ENCODE measurements at places on chromosomes 2 and 18. TPM values are rescaled to one million over a fixed set of nuclear protein-coding genes. Genes with fewer than 3 reads are reported as not detected.

DNA sequence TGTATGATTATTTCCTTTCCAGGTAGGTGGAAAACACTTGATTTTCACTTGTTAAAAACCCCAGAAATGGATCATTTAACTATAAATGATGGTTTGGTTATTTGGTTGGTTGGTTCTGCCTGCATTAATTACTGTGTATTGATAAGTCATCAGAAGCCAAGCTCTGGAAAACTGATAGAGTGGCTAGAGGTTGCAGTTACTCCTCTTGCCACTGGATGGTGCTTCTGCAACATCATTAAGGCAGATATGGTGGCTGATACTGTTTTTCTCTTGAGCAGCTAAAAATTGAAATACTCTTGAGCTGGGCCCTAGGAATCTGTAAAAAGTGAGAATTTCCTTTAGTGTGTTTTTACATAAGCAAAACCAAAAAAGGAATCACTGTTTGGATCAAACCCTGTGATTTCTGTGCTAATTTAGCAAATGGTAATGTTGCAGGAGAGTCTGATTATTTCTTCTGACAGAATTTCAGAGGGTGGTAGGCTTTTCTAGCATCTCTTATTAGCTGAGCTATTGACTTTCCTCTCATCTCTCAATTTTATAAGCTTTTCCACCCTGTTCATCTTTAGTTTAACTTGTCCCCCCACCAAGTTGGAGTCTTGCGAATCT lies 54.3 kb downstream of the RAB10 start:
- no peaks in the 10 kb centered on the region for H3K36me3 ChIP-seq
- H3K27ac ChIP-seq: no peak overlapping the region
- no peaks in the 10 kb centered on the region for H3K27me3 ChIP-seq
- H3K4me1 ChIP-seq: peaks cover 6% of the 10 kb centered on the region

DNA sequence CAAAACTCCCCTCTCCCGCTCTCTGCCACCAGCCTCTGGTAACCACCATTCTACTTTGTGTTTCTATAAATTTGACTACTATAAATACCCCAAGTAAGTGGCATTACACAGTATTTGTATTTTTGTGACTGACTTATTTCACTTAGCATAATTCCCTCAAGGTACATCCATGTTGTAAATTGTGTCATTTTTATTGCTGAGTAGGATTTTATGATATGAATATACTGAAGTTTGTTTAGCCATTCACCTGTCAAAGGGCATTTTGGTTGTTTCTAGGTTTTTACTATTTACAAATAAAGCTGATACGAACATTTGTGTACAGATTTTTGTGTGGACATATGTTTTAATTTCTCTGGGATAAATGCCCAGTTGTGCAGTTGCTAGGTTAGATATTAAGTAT lies 174.0 kb upstream of the MMADHC start:
- H3K27me3 ChIP-seq: no peaks in the 10 kb centered on the region
- H3K4me1 ChIP-seq: peaks cover 3% of the 10 kb centered on the region
- no peaks in the 10 kb centered on the region for H3K36me3 ChIP-seq
- no peak overlapping the region for H3K4me3 ChIP-seq
- H3K27ac ChIP-seq: no peak overlapping the region
- DNase-seq: no peak

GRCh38 chr2:9967053-9967775 lies 15.7 kb downstream of the GRHL1 start:
- no peaks in the 10 kb centered on the region for H3K27me3 ChIP-seq
- DNase-seq: no peak
- H3K27ac ChIP-seq: no peak overlapping the region
- no peaks in the 10 kb centered on the region for H3K4me1 ChIP-seq
- no peaks in the 10 kb centered on the region for H3K36me3 ChIP-seq

DNA sequence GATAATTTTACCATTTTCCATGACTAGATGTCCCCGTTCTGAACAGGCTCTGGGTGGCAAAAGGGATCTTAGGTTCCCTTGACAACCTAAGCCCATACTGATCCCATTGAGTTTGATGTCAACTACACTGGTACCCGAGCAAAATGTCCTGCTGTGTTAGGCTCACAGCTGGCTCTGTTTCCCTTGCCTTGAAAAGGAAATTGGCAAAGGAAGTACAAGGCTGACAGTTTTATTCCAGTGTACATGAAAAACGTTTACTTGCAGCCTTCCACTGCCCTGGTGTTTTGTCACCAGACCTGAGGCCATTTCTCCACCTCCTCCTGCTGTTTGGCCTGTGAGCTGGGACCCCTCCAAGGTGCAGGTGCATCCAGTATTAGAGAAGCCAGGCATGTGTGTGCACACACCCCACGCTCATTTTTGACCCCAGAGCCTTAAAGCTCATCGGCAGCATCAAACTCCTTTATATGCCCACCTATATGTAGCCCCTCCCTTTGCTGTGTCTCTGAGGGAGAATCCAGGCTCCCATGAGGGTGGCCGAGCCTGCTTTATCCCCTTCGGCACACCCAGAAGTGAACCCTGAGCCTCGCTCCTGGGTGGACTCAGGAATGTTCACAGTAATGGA lies 171.3 kb downstream of the NDUFA10 start:
- no peaks in the 10 kb centered on the region for H3K4me1 ChIP-seq
- no peak overlapping the region for H3K27ac ChIP-seq
- no peak overlapping the region for H3K4me3 ChIP-seq
- H3K27me3 ChIP-seq: peaks cover 5% of the 10 kb centered on the region
- no peak for DNase-seq
- H3K36me3 ChIP-seq: no peaks in the 10 kb centered on the region

- H3K36me3 ChIP-seq: no peaks in the 10 kb centered on the region
- H3K27ac ChIP-seq: no peak overlapping the region
- no peaks in the 10 kb centered on the region for H3K4me1 ChIP-seq
Observed at GRCh38 chr18:10926621-10927161, 222.7 kb downstream of the PIEZO2 start.

GRCh38 chr2:60925994-60926740 lies 44.8 kb downstream of the REL start:
- no peaks in the 10 kb centered on the region for H3K4me1 ChIP-seq
- no peak for DNase-seq
- H3K4me3 ChIP-seq: no peak overlapping the region
- no peak overlapping the region for H3K27ac ChIP-seq
- H3K36me3 ChIP-seq: peaks cover 11% of the 10 kb centered on the region

DNA sequence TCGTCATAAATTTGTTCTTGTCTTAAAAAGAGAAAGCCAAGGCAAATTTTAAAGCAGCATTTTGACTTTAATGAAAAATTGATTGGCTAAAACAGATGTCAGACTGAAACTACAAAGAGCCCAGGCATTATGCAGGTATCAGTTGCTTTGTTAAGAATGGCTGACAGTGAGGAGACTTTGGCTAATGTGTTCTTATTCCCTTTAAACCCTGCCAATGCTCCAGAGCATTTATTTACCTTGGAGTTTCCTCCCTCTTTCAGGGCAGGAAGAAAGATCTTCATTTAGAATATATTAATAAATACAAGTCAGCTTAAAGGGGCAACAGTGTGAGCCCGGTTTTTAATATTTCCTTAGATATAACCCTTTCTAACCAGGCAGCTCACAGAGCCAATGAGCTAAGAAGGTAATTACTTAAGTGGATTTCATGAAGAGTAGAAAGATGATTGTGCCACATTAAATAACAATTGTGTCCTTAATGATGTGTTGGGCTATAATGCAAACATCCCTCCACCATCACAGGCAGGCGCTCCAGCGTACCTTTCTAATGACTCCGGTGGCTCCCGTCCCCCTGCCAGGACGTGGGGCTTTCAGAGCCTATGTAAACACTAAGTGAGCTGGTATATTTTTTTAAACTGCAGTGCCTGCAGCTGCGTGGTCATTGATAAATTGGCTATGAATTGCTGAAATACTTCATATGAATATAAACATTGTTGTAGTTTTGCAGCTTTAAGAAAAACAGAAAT lies 349.4 kb upstream of the POU3F3 start:
- H3K4me3 ChIP-seq: no peak overlapping the region
- peaks cover 5% of the 10 kb centered on the region for H3K27me3 ChIP-seq
- no peak overlapping the region for H3K27ac ChIP-seq
- DNase-seq: no peak
- H3K4me1 ChIP-seq: no peaks in the 10 kb centered on the region
- no peaks in the 10 kb centered on the region for H3K36me3 ChIP-seq

The TCF23 gene
- total RNA-seq: 0.03 TPM

The LYPD6B gene
- total RNA-seq: 2.2 TPM

The TSN gene
- 96.0 TPM for total RNA-seq

The AQP4 gene
- not detected for total RNA-seq

Data from Panc1 (cell line).